Activated CD4-positive, alpha-beta T cell treated with anti-CD3 and anti-CD28 coated beads for 36 hours (primary cell): ENCODE measurements at places on chromosomes 6 and 20. TPM values are rescaled to one million over a fixed set of nuclear protein-coding genes. Genes with fewer than 3 reads are reported as not detected.
A peak's percentile ranks its signal among the peaks of the same experiment; 100 is the strongest.

DNA sequence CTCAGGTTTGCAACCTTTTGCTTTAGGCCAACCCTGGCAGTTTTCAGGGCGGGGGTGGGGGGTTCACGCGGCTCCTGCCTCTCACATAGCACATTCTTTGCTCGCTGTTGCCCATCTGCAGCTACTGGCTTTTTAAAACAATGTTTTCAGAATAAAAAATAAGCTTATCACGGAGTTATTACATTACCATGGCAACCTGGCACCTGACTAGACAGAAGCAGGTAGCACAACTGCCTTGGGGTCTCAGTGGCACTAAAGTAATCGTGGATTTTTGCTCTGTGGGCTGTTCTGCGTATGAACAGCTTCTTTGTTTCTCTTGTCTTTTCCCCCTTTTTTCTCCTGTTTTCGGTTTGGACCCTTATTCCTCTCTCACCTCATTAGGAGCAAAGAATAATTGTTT lies 9.1 kb upstream of the MANBAL start:
- no peaks in the 10 kb centered on the region for H3K36me3 ChIP-seq
- H3K4me1 ChIP-seq = peaks cover 4% of the 10 kb centered on the region
- H3K27ac ChIP-seq = no peak overlapping the region
- DNase-seq = no peak
- peaks cover 4% of the 10 kb centered on the region for H3K27me3 ChIP-seq
- no peak overlapping the region for H3K4me3 ChIP-seq

DNA sequence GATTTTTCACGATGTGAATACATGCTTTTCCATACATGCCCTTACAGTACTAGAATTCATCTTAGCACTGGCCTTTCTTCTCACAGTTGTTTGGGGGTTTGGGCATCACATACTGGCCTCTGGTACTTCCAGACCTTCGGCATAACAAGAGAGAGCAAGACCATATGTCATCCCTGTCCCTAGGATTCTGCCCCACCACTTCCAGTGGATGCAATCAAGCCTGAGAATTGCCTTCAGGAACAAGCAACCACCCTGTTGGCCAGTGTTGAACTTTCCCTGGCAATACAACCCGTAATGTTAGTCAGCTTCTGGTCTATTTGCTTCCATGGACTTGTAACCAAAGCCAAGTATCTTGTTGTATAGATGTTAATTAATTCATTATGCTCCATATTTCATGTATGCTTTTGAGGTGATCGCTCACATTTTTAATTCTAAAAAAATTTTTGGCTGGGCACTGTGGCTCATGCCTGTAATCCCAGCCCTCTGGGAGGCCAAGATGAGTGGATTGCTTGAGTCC lies 15.4 kb upstream of the SLPI start:
- H3K36me3 ChIP-seq = no peaks in the 10 kb centered on the region
- no peaks in the 10 kb centered on the region for H3K4me1 ChIP-seq
- H3K4me3 ChIP-seq = no peak overlapping the region
- DNase-seq = no peak

- H3K4me1 ChIP-seq = peaks cover 37% of the 10 kb centered on the region
- H3K36me3 ChIP-seq = peaks cover 12% of the 10 kb centered on the region
- DNase-seq = peak; percentile 76
- peaks cover 7% of the 10 kb centered on the region for H3K27me3 ChIP-seq
Measured at GRCh38 chr20:58233881-58234528, 5.6 kb upstream of the ANKRD60 start.

- no peaks in the 10 kb centered on the region for H3K4me1 ChIP-seq
- H3K4me3 ChIP-seq = no peak overlapping the region
- no peaks in the 10 kb centered on the region for H3K36me3 ChIP-seq
- H3K27me3 ChIP-seq = peaks cover 7% of the 10 kb centered on the region
- no peak overlapping the region for H3K27ac ChIP-seq
Measured at GRCh38 chr6:72446430-72446829, 175.4 kb upstream of the KCNQ5 start.

DNA sequence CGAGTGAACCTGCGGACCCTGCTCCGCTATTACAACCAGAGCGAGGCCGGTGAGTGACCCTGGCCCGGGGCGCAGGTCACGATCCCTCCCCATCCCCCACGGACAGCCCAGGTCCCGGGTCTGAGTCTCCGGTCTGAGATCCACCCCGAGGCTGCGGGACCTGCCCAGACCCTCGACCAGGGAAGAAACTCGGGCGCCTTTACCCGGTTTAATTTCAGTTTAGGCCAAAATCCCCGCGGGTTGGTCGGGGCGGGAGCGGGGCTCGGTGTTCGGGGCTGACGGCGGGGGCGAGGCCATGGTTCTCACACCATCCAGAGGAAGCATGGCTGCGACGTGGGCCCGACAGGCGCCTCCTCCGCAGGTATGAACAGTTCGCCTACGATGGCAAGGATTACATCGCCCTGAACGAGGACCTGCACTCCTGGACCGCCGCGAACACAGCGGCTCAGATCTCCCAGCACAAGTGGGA lies 46.9 kb upstream of the TRIM26 start:
- peaks cover 13% of the 10 kb centered on the region for H3K36me3 ChIP-seq
- DNase-seq = peak; percentile 63
- peaks cover 17% of the 10 kb centered on the region for H3K4me1 ChIP-seq
- H3K27ac ChIP-seq = peak overlapping the region; percentile 35
- H3K27me3 ChIP-seq = no peaks in the 10 kb centered on the region

DNA sequence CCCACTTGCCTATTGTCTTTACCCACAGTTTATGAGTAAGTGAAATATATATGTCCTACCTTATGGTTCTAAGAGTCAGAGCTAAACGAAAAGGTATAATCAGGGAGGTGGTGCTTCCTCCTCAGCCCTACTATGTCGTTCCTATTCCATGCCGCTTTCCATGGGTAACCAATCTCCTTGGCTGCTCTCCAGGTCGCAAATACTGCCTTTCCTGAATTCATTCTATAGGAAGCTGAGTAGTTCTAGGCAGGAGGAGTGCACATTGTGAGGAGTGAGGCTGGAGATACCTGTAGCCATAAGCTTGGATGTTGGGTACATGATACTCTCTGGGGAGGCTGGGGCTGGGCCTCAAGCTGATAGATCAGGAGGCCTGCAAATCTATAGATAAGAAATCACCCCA lies 5.8 kb downstream of the IL20RA start:
- no peak for DNase-seq
- no peak overlapping the region for H3K27ac ChIP-seq
- H3K4me3 ChIP-seq = no peak overlapping the region
- peaks cover 1% of the 10 kb centered on the region for H3K4me1 ChIP-seq

GRCh38 chr6:166259296-166259977 lies 48.8 kb downstream of the PRR18 start:
- no peak overlapping the region for H3K27ac ChIP-seq
- H3K27me3 ChIP-seq = peaks cover 18% of the 10 kb centered on the region
- H3K36me3 ChIP-seq = no peaks in the 10 kb centered on the region

DNA sequence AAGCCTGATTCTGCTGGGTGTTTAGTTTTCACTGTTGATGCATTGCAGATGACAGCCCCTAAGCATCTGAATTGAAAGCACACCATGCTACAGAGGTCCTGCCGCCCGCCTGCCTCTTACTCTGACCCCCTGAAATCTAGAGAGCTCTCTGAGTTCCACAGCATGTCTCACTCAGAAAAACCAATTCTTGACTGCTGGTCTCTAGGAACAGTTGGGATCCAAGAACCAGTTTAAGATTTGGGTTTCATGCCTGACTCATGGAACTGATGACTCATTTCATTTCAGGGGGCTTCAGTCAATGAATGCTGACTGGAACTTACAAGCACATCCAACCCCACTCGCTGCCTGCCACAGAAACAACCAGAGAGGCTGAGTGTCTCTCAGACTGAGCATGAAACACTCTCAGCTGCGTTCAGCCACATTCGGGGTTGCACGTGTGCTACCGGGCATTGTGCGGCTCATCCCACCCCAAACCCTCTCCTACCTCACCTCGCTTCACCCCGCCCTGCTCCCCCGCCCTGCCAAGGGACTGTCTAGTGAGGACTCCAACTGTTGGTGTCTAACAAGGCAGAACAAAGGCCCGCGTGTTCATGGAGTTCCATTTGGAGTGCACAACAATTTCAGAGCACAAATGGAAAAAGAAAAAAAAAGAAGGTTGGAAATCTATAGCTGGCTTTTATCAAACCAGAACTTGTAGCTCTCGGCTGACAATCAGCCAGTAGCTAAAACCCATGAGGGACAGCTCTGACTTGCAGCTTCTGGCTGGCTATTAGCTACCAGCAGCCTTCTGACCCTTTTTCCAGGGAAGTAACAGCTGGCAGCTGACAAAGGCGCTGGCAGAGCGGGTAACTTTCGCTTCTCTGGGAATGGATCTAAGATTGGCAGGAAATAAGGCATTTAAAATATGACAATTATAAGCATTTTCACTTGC lies 20.0 kb upstream of the TRAF3IP2 start:
- H3K27ac ChIP-seq = no peak overlapping the region
- H3K36me3 ChIP-seq = peaks cover 2% of the 10 kb centered on the region
- no peaks in the 10 kb centered on the region for H3K27me3 ChIP-seq
- DNase-seq = no peak
- no peak overlapping the region for H3K4me3 ChIP-seq

DNA sequence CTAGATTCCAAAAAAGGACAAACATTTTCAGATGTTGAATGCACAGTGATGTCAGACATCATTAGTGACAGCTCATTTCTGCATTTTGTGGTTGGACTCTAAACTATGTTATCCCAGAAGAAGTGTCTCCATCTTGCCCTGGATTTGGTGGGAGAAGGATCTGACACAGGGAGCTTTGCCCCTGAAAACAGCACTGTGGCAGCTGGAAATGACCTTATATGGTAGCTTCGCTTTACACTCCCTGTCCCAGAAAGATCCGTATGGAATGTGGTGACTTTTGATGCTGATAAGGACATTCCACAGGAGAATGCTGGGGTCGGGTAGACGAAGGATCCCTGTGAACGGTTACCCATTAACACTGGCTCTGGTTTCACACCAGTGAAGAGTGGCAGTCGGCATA lies 87.2 kb upstream of the EDN1 start:
- no peak overlapping the region for H3K27ac ChIP-seq
- no peak for DNase-seq
- no peak overlapping the region for H3K4me3 ChIP-seq
- H3K27me3 ChIP-seq = peaks cover 1% of the 10 kb centered on the region
- H3K36me3 ChIP-seq = no peaks in the 10 kb centered on the region

BMP5 gene
- total RNA-seq = not detected

BPIFA1 gene
- not detected for total RNA-seq

APCDD1L gene
- total RNA-seq = not detected

SLC22A1 gene
- total RNA-seq = 1.2 TPM

OTOR gene
- not detected for total RNA-seq
